ENCODE measurements at places on chromosomes 1 and 21.

- peak; percentile 34 for DNase-seq
Measured at GRCh38 chr1:67939186-67939743, 106.0 kb upstream of the GNG12 start.

- DNase-seq: no peak
Measured at GRCh38 chr1:189435398-189435797, 1042.3 kb downstream of the BRINP3 start.

DNA sequence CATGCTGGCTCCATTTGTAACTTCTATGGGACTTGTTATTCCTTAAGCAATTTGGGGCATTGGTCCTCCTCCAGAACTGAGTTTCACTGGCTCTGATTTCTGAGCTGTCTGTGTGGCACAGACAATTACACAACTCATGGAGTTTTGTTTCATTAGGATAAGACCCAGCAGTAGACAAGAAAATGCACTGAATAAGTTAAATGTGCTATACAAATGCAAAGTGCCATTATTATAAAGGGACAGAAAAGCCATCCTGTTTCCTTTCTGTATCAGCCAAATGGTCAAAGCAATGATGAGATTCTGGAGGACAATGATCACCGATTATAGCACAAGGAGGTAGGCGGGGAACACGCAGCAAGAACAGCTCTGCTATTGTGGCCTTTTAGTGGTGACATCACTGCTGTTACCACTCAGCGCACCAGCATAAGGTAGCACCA lies 81.9 kb downstream of the CNIH3 start:
- DNase-seq: no peak

- DNase-seq: no peak
Measured at GRCh38 chr1:227320476-227320875, 2.2 kb upstream of the CDC42BPA start.

Measured in COR-L47 (cell line).